Neural crest cell (in vitro differentiated cells): ENCODE measurements at places on chromosomes 13 and 19.

- DNase-seq: no peak
Observed at GRCh38 chr13:92488249-92488852, 738.3 kb upstream of the GPC6 start.

DNA sequence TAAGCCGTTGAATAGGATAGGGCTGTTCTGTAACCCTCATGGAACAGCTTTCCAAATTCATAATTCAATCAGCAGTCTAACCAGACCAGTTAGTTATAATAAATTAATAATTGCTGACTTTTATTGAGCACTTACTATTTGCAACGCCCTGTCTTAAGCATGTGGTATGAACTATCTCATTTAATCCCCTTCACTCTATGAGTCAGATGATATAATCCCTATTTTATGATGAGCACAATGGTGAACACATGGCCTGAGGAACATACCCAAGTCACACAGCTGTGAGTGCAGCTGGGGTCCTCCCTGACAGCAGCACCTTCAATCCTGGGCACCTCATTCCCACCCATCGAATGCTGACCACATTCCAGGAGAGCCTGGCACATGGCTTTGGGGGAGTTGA is 28.0 kb upstream of the SACS start:
- DNase-seq: no peak

GRCh38 chr13:51873117-51873798 is 11.5 kb downstream of the CCDC70 start:
- DNase-seq: no peak

DNA sequence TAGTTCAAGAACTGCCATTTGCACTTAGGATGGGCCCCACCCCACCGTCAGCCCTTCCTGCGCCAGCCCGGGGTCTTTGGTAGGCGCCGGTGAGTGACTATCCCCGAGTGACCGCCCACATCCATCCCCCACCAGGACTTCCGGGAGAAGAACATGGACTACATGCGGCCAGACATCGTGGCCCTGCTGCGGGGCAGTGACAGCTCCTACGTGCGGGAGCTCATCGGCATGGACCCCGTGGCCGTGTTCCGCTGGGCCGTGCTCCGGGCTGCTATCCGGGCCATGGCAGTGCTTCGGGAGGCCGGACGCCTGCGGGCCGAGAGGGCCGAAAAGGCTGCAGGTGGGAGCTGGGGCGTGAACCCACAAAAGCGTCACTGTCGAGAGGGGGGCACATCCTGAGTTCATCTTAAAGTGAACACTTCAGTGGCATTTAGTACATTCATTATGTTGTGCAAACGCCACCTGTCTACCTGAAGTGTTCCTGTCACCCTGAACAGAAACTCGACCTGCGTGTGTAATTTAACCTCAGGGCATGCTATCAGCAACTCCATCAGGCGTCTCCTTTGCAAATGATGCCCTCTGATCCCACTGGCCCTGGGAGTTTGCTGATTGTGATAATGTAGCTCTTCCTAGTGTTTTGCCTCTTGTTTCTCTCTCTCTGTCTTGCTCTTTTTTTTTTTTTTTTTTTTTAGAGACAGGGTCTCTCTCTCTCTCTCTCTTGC is 42.4 kb upstream of the USE1 start:
- DNase-seq: no peak

- DNase-seq: no peak
Observed at GRCh38 chr13:43405457-43405856, 381.3 kb downstream of the ENOX1 start.

GRCh38 chr13:22095794-22096193 is 424.9 kb downstream of the FGF9 start:
- DNase-seq: no peak

DNA sequence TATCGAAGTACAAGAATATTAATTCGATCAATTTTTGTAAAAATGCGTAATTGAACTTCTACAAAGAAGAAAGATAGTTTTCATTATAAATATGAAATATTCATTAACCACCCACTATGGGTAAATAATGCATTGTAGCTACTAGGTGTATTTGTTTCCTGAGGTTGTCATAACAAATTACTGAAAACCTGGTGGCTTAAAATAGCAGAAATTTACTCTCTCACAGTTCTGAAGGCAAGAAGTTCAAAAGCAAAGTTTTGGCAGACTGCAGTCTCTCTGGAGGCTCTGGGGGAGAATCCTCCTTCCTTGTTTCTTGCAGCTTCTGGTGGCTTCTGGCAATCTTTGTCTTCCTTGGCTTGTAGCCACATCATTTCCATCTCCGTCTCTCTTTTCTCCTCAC is 99.2 kb upstream of the MIR17HG start:
- DNase-seq: no peak

DNA sequence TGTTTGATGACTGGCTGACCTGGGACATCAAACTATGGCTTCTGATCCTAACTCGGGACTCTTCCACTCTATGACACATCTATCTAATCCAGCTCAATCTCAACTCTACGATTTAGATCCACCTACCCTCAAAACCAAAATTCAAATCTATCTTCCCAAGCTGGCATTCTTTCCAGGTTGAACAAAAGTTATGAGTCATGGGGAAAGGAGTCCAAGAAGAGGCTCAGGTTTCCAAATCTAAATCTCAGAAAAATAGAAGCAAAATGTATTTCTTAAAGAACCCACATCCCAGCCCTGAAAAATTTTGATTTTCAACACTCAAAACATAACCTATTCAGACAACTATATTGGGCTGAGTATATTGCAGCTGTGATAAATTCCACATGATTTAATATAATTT is 143.9 kb upstream of the IPO5 start:
- DNase-seq: no peak

DNA sequence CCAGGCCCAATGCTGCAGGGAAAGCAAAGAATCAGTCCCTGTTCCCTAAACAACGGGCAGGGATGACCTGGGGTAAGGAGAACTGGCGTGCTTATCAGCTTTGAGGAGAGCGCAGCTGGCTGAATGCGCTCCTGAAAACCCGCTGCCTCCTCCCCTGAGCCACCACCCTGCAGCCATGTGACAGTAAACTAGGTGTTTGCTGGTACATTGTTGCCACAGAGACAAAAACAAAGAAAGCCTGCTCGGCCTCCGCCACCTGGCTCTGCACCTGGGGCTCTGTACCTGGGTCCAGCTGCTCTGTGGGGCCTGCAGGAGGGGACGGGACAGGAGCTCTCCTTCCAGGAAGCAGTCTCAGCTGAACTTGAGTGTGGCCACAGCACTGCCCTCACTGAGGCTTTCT is 21.8 kb downstream of the MCF2L start:
- no peak for DNase-seq
